ENCODE measurements at places on chromosomes 3 and 15.

DNA sequence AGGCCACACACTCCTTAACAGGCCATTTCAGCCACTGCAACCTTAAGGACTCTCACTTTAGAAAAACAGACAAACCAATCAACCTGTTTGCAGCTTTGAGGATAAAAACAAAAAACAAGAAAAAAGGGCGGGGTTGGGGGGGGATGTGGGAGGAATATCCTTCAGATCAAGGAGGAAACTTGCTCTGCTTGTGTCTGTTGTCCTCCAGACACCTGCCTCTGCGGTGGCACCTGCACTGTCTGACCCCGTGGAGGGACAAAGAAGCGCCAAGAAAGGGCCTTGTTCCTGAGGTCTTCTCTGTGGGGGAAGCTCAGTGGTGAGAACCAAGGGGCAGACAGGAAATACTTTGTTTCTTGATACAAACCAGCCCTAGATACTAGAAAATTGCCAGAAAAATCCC, 70.5 kb downstream of the POLR2M start:
- DNase-seq: no peak

DNA sequence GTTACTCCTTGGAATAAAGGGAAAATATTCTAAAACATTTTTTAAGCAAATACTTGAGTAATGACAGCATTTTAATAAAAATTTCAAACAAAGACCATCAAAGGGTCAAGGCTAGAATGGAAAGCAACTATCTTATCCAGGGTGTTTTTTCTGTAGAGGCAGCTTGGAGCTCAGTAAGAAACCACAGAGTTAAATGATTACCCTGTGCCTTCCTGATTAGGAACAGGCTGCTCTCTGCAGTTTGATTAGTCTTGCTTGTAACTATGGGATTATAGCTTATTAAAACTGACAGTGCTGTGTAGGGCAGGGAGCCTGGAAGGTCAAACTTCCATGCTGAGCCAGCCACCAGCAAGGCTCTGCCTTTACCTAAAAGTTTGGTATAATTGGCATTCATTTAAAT, 33.1 kb downstream of the QTRT2 start:
- no peak for DNase-seq

DNA sequence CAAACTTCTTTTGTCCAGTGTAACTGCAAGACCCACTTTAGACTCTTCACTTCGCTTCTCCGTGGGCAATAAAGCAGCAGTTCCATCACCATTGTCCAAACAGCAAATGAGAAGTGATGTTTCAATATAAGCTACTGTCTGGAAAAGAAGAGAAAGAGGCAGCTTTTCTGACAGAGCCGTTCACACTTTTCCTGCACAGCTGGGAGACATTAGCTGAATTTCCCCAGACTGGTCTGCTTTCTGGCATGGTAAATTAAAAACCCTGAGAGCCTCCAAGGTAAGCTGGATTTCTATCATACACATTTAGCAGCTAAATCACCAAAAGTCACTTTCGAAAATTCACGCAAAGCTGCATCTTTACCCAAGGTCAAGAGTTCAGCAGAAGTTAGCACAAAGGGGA, 108.5 kb upstream of the CMC1 start:
- no peak for DNase-seq

- DNase-seq: no peak
Measured at GRCh38 chr3:52865994-52866393, 31.2 kb upstream of the MUSTN1 start.

DNA sequence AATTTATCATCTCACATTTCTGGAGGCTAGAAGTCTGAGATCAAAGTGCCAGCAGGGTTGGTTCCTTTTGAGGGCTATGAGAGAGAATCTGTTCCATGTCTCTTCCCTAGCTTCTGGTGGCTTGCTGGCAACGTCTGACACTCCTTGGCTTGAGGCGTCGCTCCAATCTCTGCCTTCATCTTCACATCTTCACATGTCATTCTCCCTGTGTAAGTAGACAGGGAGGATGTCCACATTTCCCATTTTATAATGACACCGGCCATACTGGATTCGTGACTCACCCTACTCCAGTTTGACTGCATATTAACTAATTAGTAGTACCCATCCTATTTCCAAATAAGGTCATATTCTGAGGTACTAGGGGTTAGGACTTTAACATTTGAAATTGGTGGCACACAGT, 17.5 kb upstream of the ARHGAP31 start:
- no peak for DNase-seq

DNA sequence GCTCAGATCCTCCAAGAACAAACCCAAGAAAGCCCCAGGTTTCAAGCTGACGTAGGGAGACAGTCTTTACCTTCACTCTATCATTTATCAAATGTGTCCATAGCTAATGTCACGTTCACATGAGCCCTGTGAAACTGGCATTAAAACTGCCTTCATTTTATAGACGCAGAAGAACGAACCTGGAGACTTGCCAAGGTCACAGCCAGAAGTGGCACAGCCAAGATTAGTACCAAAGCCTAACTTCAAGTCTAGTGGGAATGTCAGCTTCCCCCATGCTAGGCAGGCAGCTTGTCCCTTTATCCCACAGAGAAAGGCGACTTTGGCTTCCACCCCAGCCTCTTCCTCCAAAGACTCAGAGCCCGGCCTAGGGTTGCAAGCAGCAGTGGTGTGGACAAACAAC, 517.2 kb downstream of the SHQ1 start:
- DNase-seq: no peak

GRCh38 chr3:178705925-178706324, 169.7 kb downstream of the KCNMB2 start:
- no peak for DNase-seq

DNA sequence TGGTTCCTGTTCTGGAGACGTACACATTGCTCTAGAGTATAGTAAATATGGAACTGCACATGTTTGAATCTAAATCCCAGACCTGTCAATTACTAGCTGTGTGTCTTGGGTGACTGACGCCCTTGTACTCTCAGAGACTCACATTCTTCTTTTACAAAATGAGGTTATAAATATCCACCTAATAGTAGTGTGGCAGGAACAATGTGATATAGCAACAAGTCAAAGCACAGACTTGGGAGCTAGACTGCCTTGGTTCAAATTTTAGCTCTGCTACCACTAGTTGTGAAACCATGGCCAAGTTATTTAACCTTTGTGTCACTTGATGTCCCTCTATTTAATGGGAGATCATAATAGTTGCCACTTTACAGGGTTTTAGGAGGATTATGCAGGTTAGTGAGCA, 245.6 kb downstream of the CPNE4 start:
- no peak for DNase-seq

- DNase-seq: no peak
Measured at GRCh38 chr3:16864610-16865313, 20.0 kb upstream of the PLCL2 start.

DNA sequence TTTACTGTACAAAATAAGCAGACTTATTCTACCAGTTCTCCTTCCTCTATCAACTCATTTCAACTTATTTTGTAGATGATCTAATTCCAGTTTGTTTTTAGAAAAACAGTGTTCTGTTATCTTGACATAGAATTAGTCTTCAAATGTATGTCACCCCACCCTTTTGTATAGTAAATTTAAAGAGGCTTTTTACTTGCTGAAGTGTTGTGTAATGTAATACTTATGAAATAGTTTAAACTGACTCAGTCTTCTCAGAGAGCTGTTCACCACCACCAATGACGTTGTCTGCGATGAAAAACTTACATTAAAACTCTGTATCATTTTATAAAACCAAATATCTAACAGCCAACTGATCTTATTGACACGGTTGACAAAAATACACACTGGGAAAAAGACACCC, 82.9 kb downstream of the RAP2B start:
- no peak for DNase-seq

DNA sequence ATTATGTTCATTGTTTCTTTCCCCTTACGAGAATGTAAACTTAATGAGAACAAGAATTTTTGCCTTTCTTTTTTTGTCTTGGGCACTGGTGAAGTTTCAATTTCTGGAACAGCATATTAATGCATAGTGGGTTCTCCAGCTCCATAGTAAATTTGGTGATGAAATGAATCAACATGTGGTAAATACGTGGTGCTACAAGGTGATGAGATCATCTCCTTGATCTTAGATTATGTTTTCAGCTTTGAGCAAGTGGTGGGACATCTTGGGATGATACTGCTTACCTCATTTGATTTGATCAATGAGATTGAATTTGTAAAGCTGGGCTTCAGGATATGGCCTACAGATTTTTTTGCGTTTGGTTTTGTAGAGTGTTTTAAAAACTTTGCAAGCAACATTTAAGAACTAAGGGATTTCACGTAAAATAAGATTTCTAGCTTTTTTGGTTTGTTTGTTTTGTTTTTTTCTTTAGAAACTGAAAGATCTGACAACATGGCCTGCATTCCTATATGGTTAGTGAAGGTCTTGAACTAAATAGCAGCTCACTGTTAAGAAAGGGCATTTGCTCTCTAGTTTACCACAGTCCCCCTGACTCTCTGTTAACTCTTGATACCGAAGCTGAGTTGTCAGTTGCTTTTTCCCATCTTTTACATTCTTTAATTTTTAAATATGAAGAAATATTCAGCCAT, 45.6 kb downstream of the FNDC3B start:
- DNase-seq: no peak

- DNase-seq: no peak
Measured at GRCh38 chr3:120013481-120013880, 80.8 kb downstream of the GSK3B start.

DNA sequence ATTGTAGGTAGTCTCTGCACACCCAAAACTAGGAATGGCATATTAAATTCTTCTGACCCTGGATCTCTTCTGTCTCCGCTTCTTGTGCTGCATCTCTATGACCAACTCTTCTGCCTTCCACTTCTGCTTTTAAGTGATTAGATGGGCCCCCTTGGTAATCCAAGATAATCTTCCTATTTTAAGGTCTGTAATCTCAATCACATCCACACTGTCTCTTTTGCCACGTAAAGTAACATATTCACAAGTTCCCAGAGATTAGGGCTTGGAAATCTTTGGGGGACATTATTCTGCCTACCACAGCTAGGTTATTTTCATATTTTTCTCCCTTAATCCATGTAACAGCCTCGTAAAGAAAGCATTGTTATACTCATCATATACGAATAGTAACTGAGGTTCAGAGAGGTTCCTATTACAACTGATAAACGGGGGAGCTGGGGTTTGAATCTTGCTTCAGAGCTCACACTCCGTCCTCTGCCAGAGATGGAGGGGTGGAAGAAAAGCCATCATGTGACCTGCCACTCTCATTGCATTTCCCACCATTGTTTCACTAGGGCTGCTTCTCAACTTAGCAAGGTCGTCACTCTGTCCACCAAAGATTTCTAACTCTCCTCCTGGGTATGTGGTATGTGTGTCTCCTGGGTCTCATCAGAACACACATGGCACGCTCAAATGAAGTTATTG, 6.6 kb upstream of the CD47 start:
- DNase-seq: no peak

DNA sequence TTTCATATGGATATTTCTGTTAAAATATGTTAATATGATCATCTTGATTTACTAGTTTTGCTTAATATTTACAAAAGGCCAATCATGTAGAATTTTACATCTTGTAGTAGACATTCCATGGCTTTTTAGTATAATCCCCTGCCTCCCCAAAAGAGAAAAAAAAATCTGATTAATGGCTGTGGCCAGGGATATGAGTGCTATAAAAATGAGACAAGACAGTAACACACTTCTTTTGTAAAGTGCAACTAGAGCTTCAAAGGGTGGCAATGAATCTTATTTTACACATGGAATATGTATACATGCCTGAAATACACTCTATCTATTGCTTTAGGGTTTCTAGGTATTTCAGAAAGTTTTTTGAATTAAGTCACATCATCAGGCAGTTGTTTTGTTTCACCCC, 112.2 kb upstream of the NANOGP8 start:
- DNase-seq: no peak

- no peak for DNase-seq
Measured at GRCh38 chr3:15831927-15832326, 34.1 kb upstream of the ANKRD28 start.

GRCh38 chr15:31437686-31438085, 111.1 kb downstream of the KLF13 start:
- DNase-seq: no peak

DNA sequence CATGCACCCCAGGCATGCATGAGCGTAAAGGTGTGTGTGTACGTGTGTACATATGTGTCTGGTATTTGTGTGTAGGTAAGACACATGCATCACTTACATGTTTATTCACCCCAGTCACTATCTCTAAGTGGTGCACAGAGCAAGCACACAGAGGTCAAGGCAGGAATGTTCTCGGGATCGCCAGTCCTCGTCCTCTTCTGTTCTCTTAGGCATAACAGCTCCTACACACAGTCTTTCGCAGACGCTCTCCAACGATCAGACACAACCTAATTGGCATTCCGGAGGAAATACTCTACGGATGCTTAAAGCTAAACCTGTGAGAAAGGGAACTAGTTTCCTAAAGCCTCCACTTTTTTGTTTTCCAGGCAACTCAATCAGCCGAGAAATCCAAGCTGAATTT, 95.9 kb downstream of the ADAMTS17 start:
- no peak for DNase-seq

DNA sequence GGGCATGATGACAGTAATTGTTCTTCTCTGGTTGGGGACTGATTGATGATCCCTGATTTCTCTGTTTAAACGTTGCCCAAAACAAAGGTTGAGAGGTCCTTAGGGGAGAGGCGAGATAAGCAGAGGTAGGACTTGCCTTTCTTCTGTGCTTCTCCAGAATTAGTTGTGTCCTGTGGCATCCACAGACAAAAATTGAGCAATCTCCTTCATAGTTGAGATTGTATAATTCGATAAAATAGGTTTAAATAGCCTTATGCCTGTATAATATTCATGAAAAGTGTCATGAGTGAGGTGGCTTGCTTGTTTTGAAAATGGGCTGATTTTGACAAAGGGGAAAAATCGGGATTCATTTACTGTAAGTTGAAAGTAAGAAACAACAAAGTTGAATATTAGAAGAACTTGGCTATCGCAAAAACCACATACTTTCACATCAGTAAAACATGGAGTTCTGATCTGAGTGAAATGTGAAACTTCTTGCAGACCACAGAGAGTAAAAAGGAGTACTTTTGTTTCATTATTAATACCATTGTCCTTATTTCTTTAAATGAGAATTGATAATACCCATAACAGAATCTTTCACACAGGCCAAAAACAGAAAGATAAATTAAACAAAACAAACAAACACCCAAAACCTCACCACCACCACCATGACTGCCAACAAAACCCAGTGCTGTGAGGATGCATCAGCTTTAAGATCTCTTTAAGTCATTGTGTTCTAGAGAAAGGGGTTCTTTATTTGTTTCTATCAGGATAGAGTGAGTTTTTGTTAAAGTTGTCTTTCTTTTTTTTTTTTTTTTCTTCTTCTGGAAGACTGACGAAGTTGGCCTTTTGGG, 155.7 kb downstream of the LPP start:
- DNase-seq: no peak

- no peak for DNase-seq
Measured at GRCh38 chr3:71580636-71581456, 2.7 kb downstream of the FOXP1 start.

DNA sequence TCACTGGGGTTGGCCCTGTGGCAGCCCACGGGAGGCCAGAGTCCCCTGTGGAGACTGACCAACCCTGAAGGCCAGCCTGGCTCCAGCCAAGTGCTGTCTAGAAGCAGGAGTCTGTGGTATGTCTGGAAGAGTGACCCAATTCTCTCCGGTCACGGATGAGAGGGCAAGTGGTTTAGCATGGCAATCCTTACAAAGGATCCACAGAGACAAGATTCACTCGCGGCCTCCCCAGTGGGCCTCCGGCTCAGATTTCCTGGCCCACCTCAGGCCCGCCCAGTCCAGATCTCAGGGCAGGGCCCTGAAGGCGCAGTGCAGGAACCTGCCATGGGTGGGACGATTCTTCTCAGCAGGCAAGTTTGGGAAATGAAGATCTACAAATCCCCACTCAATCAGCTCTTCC, 5.0 kb upstream of the BCL2L10 start:
- no peak for DNase-seq

GRCh38 chr3:41462103-41462691, 262.9 kb downstream of the CTNNB1 start:
- DNase-seq: no peak

- DNase-seq: no peak
Measured at GRCh38 chr3:197758512-197758911, 8.8 kb downstream of the FYTTD1 start.
